ENCODE measurements at places on chromosomes 16 and 17.

DNA sequence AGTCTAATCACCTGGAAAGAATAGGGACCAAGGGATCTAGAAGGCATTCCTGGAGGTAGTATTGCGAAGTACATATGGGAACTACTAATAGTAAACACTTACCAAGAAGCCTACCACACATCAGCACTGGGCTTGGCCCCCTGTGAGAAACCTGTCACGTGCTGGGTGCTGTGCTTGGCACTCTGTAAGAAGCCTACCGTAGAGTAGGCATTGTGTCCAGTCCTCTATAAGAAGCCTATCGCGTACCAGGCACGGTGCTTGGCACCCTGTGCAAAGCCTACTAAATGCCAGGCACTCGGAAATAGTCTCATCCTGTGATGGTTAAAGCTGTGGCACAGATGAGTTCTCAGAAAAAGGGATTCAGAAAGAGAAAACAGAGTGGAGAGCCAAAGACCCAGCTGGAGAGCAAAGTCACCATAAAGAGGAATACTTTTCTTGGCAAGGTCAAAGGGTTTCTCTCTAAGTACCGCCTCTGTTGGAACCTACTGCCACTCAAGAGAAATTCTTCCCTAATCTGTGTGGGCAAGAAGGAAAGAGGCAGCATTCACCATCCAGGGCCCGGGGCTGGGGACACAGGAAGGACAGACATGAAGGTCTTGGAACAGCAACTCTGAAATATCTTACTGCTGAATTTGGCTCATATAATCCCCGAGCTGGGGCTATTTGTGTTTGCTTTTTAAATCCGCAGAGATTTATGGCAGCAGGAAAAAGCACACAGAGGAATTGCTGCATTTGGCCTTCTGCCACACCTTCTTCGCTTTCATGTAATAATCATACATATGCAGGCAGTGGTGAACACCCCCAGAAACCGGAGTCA lies 81.8 kb downstream of the VAT1L start:
- peak; percentile 2 for DNase-seq

- no peak for DNase-seq
These were observed 612 bp downstream of the CISD3 start for GRCh38 chr17:38730526-38731379.

GRCh38 chr16:86436466-86437185 lies 73.7 kb upstream of the FOXF1 start:
- no peak for DNase-seq

GRCh38 chr16:49756775-49757558 lies 98.9 kb downstream of the ZNF423 start:
- DNase-seq = no peak

DNA sequence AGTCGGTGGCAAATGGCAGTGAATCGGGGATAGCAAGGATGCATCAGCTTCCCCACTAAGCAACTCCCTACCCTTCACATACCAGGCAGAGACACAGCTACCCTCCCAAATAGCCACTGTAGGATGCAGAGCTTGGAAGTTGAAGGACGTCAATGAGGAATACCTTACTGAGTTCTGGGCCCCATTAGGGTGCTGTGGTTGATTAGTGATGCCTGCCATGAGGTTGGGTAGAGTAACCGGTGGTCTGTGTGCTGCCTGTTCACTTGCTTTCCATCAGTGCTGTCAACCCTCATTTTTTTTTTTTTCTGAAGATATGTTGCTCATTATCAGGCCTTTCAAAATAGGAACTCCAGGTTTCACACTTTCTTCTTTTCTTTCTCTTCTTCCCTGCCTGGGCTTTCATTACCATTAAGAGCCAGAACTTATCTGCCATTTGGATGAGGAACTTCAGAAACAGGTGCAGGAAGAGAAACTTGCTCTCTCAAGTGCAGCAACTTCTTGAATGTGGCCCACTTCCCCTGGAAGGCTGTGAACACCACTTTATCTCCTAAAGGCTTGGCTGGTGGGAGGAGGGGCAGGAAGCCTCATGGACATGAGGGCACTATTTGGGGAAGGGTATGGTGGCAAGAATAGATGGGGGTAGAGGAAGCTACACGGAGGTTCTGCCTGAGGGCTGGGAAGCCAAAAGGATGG lies 183.5 kb downstream of the NTN1 start:
- DNase-seq = peak; percentile 21

- no peak for DNase-seq
These were observed 147.9 kb downstream of the HS3ST3B1 start for GRCh38 chr17:14448818-14449217.

- no peak for DNase-seq
These were observed 573 bp downstream of the CTDNEP1 start for GRCh38 chr17:7250695-7251627.

DNA sequence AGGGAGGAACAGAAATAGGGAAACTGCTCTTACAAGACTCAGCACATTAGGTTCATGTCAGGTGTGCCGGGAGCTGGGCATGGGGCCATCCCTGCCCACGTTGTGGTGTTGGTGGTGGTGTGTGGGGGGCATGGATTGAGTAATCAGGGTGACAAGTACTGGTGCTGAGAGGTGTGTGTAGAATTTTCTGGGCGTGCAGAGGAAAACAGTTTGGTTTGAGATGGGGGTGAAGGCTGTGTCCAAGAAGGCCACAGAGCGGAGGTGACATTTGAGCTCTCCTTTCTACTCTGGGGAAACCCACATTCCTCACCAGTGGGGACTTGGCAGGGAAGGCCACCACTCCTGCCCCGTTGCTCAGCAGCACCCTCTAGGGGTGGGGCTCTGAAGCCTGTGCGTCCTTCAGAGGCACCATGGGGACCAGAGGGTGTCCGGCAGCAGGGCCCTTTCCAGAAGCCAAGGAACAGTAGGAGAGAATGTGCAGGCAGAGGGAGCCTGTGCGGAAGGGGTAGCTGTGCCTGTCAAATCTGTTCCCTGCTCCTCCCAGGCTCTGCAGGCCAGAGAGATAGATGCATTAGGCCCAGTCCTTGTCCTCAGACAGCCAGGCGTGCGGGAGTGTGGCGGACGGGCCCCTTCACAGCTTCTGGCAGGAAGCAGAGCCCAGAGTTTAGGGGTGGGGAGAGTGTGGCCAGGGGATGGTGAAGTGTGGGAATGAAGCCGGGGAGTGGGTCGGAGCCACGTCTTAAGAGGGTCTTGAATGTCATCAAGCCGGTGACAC lies 48.7 kb upstream of the GSE1 start:
- no peak for DNase-seq

DNA sequence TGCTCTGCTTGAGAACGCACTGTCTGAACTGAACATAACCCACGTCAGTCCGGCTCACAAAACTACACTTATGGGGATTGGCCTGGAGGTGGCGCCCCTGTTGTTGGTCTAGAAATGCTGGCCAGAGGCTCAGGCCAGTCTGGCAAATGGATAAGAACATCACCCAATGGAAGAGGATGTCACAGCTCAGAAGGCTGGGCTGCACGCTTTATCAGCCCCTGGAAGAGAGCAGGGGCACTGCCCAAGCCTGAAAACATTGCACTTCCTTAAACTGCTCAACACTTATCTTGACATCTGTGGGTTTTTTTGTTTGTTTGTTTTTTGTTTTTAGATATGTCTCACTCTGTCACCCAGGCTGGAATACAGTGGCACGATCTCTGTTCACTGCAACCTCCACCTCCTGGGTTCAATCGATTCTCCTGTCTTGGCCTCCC lies 24.8 kb upstream of the BPTF start:
- peak; percentile 79 for DNase-seq

DNA sequence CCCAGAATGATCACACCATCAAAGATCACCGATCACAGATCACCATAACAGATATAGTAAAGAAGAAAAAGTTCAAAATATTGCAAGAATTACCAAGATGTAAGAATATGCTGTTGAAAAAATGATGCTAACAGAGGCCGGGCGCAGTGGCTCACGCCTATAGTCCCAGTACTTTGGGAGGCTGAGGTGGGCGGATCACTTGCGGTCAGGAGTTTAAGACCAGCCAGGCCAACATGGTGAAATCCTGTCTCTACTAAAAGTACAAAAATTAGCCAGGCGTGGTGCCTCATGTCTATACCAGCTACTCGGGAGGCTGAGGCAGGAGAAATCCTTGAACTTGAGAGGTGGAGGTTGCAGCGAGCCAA lies 53.2 kb downstream of the CPPED1 start:
- DNase-seq = no peak

DNA sequence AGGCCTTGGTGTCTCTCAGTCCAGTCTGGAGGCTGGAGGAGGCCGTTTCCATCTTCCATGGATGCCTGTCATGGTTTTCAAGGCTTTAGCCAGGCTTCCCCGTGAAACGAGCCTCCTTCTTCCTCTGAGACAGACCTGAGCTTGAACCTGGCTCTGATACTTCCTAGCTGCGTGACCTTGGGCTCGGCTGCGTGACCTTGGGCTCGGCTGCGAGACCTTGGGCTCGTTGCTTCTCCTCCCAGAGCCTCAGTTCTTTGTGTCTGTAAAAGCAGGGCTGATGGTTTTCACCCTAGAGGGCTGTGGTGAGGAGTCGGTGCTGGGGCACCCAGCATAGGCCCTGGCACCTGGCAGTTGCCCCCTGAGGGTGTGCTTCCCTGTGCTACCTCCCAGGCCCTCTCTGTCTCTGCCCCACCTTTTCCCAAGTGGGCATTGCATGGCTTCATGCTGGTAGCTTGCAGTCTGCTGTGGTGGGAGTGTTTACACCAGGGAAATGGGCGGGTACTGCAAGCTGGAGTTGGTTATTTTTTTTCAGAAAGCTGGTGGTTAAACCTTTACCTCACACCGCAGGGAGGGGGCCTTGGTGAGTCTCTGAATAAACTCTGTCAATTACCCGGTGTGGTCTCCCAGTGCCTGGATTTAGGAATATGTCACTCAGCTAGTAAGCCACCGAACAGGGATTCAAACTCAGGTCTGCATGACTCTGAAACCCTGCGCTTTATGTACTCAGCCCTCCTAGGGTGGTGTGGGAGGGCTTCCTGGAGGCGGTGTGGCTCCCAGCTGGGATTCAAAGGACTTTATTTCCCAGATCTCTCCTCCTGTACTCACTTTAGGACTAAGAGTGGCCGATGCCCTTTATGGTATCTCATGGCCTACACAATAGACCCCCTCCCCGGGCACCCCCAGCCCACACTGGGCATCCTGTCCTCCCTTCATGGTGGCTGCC lies 129.0 kb upstream of the CIBAR2 start:
- DNase-seq = no peak

DNA sequence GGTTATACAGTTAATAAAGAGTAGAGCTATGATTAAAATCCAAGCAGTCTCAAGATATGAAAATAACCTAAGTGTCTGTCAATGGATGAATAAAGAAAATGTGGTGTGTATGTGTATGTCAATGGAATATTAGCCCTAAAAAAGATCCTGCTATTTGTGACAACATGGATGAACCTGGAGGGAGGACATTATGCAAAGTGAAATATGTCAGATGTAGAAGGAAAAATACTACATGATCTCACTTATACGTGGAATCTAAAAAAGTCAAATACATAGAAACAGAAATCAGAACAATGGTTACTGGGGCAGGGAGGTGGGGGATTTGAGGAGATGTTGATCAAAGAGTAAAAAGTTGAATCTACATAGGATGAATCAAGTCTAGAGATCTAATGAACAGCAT lies 20.4 kb downstream of the BRIP1 start:
- DNase-seq = no peak

GRCh38 chr16:11063448-11064201 lies 119.3 kb downstream of the CLEC16A start:
- no peak for DNase-seq

- DNase-seq = no peak
These were observed 159.1 kb downstream of the UTP18 start for GRCh38 chr17:51419476-51419875.
